ENCODE measurements at places on chromosomes 6 and 20.

DNA sequence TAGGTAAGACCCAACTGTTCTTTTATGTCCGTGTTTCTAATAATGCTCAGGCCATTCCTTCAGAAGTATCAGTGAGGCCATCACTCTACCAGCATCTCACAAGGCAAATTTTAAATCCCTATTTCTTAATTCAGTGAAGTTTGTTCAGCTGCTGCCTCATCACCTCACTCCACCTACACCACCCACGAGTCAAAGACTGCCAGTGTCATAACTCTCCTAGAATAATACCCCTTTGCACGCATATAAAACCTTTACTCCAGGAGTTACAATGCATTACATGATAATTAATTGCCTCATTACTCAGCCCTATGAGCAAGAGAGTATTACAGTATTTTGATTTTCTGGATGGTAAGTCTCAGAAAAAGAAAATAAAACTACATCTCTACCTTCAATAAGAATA, 793.6 kb downstream of the TFAP2A start:
- DNase-seq = no peak

DNA sequence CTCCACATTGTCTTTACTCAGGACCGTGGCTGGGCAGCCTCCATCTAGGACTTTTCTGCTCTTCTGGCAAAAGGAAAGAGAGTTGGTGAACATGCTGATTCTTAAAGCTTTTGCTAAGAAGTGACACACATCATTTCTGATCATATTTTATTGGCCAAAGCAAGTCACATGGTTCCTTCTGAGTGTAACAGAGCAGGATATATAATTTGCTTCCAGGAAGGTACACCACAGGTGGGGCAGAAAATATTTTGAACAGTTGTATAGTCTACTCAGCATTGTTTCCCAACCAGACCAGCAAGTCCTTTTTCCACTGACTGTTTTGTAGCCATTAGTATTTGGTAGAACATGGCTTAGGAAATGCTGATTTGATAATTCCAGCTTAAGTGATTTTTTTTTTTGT, 73.5 kb downstream of the AKAP7 start:
- DNase-seq = no peak

GRCh38 chr6:132813173-132813856, 1.1 kb upstream of the RPS12 start:
- peak; percentile 80 for DNase-seq

DNA sequence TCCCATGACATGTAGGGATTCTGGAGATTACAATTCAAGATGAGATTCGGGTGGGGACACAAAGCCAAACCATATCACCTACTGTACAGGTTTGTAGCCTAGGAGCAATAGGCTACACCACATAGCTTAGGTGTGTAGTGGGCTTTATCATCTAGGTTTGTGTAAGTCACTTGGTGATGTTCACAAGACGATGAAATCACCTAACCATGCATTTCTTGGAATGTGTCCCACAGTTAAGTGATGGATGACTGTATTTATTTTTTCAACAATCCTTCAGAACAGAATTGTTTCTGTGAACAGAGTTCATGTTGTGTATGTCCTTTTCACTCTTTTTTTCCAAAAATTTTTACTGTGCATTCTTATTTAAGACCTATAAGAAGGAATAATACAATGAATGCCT, 76.1 kb downstream of the DTD1 start:
- DNase-seq = no peak

DNA sequence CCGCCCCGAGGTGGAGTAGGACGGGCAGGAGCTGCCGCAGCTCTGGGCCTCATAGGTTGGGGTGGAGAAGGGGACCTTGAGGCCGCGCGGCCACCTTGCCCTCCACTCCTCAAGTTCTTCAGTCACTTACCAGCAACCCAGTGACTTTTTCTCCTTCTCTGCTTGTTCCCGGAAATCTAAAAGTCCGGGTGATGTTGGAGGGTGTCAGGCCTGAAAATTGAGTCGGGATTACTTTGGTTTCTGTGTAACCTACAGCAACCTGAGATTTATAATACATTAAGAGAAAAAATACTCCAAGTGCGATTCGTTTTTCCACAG, 338 bp downstream of the RWDD1 start:
- no peak for DNase-seq

DNA sequence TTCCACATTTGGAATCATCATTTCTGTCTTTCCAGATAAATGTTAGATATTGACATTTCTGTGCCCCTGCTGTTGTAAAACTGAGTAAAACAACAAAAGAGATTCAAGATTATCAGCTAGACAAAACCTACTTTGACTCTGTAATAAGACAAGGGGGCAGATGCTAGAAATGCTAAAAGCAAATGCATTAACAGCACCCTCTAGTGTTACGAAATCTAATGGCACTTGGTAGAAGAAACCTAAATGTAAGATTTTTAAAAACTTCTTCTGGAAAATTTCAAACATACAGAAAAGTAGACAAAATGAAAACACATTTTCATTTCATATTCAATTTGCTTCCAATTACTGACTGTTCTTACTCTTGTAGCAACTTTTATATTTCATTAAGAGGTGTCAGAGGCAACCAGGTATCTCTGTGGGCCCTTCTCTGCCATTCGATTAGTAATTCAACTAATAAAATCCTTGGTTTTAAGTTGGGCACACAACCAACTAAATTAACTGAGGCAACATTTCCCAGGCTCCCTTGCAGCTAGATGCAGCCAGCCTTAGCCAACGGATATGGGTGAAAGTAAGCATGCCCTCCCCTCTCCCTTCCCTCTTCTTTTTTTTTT, 45.0 kb downstream of the SLC23A2 start:
- DNase-seq = peak; percentile 61

DNA sequence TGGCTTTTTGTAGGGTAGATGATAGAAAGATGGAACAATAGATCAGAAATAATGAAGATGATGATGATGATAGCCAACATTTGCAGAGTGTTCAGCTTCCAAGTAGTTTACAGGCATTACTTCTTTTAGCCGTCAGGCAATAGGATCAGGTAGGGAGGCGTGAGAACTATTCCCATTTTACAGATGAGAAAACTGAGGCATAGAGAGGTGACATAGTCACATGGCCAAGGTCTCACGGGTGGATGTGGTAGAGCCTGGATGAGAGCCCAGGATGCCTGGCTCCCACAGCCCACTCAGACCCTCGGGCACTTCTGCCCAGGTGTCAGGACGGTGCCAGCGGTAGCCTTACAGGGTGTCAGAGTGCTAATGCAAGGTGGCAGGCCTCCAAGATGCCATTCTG, 26.0 kb upstream of the TM9SF4 start:
- DNase-seq = no peak

DNA sequence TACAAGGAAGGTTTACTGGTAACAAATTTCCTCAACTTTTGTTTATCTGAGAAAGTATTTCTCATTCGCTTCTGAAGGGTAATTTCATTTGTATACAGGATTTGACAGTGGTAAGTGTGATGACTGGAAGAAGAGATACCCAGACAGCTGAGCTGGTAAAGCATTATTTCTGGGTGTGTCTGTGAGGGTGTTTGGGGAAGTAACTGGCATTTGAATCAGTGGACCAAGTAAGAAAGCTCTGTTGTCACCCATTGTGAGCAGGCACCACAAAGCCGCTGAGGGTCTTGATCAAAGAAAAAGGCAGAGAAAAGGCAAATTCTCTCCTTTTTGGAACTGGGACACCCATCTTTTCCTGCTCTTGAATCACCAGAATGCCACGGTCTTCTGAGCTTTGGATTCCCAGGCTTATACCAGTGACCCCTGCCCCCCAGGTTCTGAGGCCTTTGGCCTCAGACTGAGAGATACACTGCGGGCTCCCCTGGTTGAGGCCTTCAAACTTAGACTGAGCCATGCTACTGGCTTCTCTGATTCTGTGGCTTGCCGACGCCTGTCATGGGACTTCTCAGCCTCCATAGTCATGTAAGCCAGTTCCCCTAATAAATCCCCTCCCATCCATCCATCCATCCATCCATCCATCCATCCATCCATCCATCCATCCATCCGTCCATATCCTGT, 10.5 kb upstream of the HUS1B start:
- DNase-seq = no peak

- no peak for DNase-seq
These were observed 98.6 kb downstream of the RFX6 start for GRCh38 chr6:116975600-116975999.

DNA sequence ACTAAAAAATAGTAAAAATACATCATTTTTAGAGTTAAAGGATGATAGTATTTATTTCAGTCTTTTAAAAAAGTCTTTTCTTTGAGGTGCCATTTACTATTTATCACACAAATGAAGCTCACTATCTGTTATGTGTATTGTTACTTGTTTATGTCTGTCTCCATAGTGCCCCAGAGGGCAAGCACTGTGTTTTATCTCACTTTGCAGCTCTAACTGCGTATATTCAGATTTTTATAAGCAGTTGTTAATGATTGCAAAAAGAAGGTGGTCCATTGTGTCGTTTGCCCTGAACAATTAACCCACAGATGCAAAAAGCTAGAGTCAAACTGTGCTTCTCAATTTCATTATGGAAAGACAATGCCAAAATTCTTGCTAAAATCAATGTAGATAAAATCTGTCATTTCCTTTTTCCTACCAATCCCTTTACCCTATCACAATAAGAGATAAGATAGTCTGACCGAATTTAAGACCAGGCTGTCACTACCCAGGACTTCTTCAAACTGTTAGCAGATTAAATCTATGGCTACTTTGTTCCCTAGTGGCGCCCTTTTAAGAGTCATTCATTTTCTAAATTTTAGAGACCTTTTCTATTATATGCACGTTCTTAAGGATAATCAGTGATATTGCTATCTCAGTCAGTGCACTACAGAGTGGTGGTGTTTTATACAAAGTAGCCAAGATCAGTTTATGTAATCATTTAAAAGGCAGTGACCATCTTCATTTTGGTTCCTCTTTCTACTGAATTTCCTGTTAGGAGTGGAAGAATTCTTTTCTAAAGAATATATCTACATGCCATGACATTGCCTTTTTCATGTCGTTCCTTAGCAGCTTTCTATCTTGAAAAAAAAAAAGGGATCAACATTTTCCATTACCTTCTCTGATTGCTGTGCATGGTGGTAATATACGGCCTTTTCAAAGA, 133.1 kb upstream of the PRDM1 start:
- peak; percentile 12 for DNase-seq

DNA sequence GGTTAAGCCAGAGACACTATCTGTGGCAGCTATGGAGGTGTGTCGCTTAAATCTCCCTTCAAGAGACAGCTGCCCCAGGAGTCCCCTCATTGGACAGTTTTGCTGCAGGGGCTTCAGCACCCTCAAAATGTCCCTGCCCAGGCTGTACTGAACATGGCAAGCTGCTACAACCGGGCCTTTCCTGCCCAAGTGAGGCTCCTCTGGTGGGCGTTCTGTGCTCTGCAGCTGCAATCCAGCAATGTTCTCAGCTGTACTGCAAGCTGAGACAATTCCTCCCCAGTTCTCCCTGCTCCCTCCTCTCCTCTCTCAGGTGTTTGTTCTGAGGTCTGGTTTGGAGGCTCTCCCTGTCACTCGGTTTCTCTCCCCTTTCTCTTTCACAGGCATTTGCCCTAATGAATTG, 190.8 kb upstream of the LAMP5 start:
- no peak for DNase-seq

GRCh38 chr6:56407883-56408410, 160.6 kb upstream of the COL21A1 start:
- DNase-seq = no peak

GRCh38 chr20:56454754-56455153, 13.7 kb upstream of the RTF2 start:
- DNase-seq = no peak

DNA sequence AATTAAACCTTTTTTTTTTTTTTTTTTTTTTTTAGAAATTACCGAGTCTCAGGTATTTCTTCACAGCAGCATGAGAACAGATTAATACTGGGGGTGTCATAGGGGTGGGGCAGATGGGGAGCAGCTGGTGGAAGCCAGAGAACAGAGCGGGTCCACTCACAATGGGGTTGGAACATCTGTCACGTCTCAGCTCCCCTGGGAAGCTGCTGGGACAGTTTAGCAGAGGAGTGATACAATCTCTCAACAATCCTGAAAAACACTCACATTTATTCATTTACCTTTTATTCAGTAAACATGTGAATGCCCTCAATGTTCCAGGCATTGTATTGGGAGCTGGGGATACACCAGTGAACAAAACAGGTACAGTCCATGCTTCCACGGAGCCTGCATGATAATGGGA, 162.2 kb downstream of the SMOC2 start:
- DNase-seq = no peak

GRCh38 chr6:104519566-104519965, 340.2 kb downstream of the HACE1 start:
- DNase-seq = no peak

DNA sequence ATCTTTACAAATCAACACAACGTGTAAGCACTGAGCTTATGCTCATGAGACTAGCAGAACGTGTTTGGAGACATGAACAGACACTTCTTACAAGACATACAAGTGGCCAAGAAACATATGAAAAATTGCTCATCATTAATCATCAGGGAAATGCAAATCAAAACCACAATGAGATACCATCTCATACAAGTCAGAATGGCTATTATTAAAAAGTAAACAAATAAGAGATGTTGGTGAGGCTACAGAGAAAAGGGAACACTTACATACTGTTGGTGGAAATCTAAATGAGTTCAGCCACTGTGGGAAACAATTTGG, 327.9 kb upstream of the SOX4 start:
- DNase-seq = no peak

DNA sequence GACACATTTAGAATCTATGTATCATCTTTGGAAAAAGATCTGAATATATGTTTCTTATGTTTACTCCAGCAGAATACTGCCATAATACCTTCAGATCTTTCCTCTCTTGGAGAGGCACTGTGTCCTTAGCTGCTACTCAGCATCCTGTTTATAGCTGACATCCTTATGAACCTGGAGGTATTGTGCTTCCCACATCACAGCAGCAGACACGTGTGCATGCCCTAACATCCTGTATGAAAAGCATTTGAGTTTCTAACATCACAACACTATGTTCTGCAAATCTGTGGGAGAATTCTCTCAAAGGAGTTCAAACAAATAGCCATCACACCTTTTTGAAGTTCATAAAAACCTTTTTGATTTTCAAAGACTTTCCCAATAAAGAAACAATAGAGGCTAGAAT, 216.0 kb downstream of the GJA1 start:
- no peak for DNase-seq

GRCh38 chr20:25083773-25084625, 2.1 kb upstream of the VSX1 start:
- no peak for DNase-seq

DNA sequence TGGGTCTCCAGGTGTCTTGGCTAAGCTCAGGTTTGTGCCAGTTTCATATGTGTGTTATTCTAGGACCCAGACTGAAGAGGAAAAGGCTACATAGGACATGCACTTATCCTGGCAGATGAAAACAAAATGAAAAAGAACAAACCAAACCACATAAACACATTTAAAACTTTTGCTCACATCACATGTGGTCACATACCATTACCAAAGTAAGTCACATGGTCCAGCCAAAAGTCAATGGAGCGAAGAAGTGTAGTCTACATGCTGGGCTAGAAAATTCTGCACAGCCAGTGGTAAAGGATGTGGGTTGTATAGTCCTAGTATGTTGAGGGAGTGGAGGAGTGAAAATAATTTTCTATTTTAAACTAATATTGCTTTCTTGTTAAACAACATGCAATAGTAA, 437.5 kb downstream of the BTBD3 start:
- no peak for DNase-seq

GRCh38 chr20:56212091-56212490, 36.4 kb upstream of the MC3R start:
- DNase-seq = no peak
